ENCODE measurements at places on chromosomes 1 and 21. TPM values are rescaled to one million over a fixed set of nuclear protein-coding genes. Genes with fewer than 3 reads are reported as not detected.
A peak's percentile ranks its signal among the peaks of the same experiment; 100 is the strongest.

GRCh38 chr1:52238887-52239707, 97.2 kb downstream of the ZFYVE9 start:
- no peak for DNase-seq

- DNase-seq, result peak; percentile 41
Measured at GRCh38 chr1:19338323-19338762, 26.2 kb downstream of the SLC66A1 start.

- no peak for DNase-seq
Measured at GRCh38 chr1:168468042-168468809, 75.6 kb downstream of the XCL2 start.

GRCh38 chr1:111599781-111600693, 19.6 kb upstream of the RAP1A start:
- DNase-seq, result no peak

DNA sequence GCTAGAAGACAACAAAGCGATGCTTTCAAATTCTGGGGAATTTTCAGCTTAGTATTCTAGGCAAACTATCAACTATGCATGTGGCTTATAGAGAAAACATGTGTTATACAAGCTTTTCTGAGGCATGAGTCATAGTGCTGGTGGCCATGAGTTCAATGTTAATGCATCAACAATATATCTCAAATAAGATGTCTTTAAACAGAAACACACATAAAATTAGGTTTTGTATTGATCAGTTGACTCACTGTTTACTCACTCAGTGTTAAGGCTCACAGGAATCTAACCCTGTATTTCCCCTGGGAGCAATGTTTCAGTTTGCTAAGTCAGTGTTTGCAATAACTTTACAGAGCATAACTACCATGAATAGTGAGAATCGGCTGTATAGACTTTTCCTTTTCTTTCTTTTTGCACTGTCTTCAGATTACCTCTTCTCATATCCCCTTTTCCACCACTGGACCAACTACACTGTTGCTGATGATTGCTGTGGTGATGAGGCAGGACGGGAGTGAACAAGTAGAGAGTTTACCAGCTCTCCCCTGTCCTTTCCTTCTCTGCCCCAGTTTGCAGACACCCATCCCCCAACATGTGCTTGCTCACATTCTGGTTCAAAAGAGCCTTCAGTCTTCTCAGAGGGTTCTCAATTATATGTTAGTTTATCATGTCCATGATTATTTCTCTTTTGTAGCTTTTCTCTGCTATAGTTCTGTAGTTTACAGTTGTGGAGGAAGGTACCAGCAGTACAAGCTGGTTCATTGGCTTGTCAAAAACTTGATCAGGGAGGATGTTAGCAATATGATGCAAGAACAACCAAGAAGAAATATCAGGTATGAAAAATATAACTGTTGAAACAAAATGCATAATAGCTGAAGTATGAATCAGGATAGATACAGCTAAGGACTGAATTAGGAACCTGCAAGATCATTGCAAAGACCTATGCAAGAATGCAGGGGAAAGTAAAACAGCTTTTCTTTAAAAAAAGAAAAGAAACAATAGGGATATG, 23.9 kb downstream of the CD2 start:
- no peak for DNase-seq

CLDN19 gene
- not detected for total RNA-seq

OR2W3 gene
- not detected for total RNA-seq

Data from Right ventricle myocardium superior (tissue), 1 donor.